Left renal cortex interstitium (tissue), 4 donors: ENCODE measurements at places on chromosomes 3 and 15. TPM values are rescaled to one million over a fixed set of nuclear protein-coding genes. Genes with fewer than 3 reads are reported as not detected.

The PGBD4 gene
- 2.6 TPM for polyA plus RNA-seq

The MINDY4B gene
- not detected for polyA plus RNA-seq

The CAMP gene
- polyA plus RNA-seq = 1.2 TPM

The GPR160 gene
- polyA plus RNA-seq = 46.1 TPM

The ARPP21 gene
- polyA plus RNA-seq = 0.99 TPM

The TEX55 gene
- not detected for polyA plus RNA-seq

The DISP2 gene
- 0.92 TPM for polyA plus RNA-seq

The ANKRD63 gene
- polyA plus RNA-seq = 0.11 TPM

The JMJD7 gene
- polyA plus RNA-seq = 12.0 TPM

The GTPBP8 gene
- 24.9 TPM for polyA plus RNA-seq

The FSD2 gene
- 0.43 TPM for polyA plus RNA-seq

The RGMA gene
- 8.4 TPM for polyA plus RNA-seq

The USP13 gene
- 14.7 TPM for polyA plus RNA-seq

- DNase-seq = no peak
Observed at GRCh38 chr15:75109021-75109735, 85.8 kb downstream of the PPCDC start.

DNA sequence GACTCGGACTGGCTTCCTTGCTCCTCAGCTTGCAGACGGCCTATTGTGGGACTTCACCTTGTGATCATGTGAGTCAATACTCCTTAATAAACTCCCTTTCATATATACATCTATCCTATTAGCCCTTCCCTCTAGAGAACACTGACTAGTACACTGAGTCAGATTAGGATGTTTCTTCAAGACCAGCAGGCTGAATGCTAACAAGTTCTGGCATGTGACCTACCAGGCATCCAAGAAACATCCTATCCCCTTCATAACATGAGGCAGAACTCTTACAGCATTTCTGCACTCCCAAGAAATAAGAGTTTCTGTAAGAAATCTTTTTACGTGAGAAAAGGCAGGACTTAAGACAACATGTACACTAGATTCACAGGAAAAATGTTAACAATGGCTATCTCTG lies 9.3 kb downstream of the CFAP92 start:
- DNase-seq = no peak

- no peak for DNase-seq
Observed at GRCh38 chr15:31392761-31393401, 66.2 kb downstream of the KLF13 start.

DNA sequence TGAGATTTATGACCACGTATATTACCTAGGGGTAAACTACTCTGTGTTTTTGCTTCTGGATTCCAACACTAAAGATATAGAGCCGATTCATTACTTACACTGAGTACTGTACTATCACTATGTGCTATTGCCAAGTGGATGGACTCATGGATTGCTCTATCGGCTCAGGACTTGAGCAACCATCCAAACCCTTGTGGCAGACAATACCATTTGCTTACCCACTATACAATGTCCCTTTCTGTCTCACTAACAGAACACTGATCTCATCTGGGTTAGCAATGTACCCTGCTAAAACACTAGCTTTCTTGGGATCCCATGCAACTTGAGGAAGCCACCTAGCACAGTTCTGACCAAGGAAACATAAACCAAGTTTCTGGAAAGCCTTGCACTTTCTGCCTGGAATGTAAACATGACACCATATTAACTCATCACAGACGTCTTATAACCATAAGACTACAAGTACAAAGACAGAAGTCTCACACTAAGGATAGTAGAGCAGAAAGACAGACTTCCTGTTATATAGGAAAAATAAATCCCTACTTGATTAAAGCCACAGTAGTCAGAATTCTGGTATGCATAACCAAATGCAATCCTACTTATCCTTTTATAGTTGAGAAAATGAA lies 38.6 kb downstream of the HACD2 start:
- DNase-seq = no peak

- no peak for DNase-seq
Observed at GRCh38 chr15:47721676-47722075, 4.4 kb downstream of the SEMA6D start.

DNA sequence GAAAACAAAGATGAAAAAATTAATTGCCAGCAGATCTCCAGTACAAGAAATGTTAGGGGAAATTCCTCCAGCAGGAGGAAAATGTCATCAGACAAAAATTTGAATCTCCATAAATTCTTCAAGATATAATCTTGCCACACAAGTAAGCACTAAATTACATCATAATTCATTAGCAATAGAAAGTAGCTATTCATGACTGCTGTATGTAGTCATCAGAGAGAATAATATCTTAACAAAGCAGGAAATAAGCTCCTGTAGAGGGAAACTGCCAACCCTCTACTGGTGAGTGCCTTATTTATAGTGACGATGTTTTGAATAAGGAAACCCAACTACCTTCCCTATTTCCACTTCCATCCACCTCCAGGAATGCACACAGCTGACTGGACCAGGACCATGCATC lies 15.8 kb upstream of the SLC27A2 start:
- DNase-seq = no peak

- DNase-seq = no peak
Observed at GRCh38 chr3:72996121-72996472, 514 bp upstream of the PPP4R2 start.

DNA sequence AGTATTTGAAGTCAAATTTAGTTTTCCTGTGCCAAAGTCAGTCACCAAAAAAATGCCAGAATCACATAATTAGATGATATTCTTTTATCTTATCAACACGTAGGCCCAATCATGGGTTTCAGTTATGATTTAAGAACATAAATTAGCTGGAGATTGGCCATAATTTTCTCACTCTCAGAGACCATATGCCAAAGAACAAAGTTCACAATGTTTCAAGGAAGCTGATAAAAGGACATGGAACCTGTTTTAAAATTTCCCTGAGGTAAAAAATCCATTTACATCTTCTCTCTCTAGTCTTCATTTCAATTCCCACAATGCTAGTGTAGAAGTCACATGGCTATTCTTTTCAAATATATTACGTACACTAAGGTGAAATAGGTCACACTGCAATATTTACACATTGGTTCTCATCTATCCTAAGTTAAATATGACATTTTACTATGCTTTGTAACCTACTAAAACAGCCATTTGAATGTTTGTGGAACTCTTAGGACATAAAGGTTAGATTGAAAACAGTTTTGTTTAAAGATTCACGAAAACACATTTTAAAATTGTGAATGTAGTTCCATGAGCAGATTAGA lies 42.7 kb upstream of the DCUN1D1 start:
- no peak for DNase-seq

DNA sequence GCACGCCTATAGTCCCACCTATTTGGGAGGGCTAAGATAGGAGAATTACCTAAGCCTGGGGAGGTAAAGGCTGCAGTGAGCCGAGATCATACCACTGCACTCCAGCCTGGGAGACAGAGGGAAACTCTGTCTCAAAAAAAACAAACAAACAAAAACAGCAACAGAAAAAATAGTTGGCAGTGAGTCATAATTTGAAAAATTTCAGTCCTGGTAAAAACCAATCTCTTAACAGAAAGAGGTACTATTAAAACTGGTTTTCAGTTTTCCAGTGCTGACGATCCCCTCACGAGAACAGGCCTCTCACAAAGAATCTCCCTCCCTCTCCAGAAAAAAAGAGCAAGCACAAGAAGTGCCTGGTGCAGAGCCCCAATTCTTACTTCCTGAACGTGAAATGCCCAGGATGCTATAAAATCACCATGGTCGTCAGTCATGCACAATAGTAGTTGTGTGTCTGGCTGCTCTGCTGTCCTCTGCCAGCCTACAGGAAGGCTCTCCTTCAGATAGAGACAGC lies 22.8 kb upstream of the MAP4 start:
- no peak for DNase-seq

DNA sequence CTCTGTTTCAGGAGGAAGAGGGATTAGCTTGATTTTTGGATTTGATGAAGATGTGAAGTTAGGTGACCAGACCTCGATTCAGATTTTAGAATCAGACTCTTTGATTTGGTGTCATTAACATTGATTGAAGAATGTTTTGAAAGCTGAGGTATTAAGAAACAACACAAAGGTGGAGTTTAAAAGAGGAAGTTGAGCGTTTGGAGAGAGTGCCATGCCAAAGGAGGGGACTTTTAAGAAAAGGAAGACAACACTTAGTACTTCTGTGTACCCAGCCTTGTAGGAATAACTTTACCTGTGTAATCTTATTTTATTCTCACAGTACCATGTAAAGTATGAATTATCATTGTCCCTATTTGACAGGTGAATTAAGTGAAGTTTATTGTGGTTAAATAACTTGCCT lies 34.4 kb downstream of the PPARG start:
- no peak for DNase-seq

- no peak for DNase-seq
Observed at GRCh38 chr3:70832089-70832833, 519.8 kb upstream of the MDFIC2 start.

GRCh38 chr15:31150732-31151231 lies 49.3 kb upstream of the TRPM1 start:
- no peak for DNase-seq

- no peak for DNase-seq
Observed at GRCh38 chr3:188465311-188465710, 311.4 kb downstream of the LPP start.

DNA sequence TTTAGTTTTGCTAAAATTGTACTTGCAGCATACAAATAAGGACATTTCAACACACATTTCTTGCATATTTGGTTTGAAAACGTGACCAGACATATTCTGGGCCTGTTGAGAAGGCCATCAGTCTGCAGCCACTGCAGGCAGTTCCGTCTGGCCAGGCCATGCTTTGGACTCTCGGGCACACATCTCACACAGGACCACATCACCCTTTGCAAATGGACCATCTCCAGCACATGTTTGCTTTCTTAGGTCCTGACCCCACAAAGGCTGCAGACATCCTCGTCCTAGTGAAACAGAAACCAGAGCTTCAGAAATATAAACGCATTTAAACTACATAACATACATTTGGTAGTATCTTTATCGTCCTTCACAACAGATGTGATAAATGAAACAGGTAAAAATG lies 24.1 kb downstream of the GABRA5 start:
- no peak for DNase-seq

- DNase-seq = no peak
Observed at GRCh38 chr3:141116721-141117120, 65.6 kb downstream of the SPSB4 start.

DNA sequence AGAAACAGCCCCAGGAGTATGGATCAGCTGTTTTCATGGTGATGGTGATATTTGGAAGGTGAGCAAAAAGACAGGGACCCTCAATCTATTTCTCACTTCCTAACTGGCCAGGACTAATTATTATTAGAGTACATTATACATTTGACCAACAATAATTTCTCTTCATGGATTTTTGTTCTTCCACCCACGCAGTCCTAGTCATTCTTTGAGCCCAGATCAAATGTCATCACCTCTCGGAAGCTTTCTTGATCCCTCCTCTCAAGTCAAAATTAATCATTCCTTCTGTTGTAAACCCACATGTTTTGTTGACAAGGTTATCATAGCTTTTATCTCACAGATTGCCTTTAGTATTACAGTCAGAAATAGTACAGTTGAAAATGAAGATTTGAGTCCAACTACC lies 29.2 kb upstream of the PRICKLE2 start:
- no peak for DNase-seq

DNA sequence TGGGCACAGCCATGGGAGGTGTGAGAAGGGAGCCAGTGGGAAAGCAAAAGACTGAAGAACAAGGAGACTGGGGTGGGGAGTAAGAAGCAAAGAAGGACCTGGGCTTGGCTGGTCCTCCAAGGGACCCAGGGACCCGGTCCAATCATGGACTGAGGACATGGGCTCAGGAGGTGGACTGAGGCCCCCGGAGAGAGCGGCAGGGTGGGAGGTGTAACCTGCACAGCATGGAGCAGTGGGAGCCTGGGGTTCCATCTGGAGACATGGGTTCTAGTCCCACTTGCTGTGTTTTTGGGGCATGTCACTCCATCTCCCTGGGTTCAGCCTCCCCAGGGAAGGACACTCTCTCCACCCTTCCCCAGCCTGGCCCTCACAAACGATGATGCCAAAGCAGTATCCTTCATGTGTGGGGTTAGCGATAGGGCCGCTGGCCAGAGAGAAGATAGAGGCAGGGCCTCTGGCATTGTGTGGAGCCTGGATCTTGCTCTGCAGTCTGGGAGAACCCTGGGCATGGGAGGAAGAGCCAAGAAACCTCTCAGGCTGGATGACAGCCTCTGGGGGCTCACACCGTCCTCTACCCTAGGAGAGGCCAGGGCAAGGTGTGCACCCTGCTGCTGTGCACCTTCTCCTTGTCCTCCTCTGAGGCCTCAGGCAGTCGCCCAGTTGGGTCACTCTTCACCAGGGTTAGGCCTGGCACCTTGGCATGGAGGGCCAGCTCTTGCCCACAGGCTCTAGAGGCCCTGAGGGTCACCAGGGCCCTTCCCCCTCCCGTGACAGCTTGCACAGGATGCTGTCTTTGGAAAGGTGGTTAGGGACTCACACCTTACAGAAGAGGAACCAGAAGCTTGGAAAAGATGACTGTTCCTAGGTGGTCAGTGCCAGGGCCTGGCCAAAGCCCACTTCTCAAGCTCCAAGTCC lies 26.0 kb downstream of the FBXW12 start:
- no peak for DNase-seq

GRCh38 chr3:53672981-53673380 lies 173.2 kb downstream of the CHDH start:
- DNase-seq = no peak

DNA sequence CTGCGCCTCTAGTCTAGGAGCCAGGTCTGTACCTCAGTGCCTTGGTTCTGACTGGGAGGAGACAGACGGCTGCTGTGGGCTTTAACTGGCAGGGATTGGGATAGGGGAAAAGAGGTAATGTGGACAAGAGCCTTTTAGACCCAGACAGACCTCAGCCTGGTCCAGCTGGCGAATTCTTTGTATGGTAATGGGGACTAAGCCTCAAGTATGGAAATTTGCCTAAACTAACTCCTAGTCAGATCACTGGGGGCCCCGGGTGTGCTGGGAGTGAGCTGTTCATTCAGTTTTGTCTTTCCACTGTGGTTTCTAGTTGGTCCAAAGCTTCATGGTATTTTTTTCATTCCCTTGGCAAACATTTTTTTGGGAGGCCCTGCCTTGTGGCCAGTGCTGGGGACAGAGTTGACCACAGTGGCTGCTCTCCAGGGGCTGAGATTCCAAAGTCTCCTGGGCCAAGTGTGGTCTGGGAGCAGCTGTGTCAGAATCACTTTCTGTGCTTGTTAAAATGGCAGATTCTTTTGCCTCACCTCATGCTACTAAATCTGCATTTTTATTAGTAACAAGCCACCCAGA lies 261.4 kb upstream of the C2CD4B start:
- no peak for DNase-seq
